ENCODE measurements at places on chromosomes 4 and X.
A peak's percentile ranks its signal among the peaks of the same experiment; 100 is the strongest.

GRCh38 chr4:43776371-43776770, 672.2 kb downstream of the KCTD8 start:
- no peak for DNase-seq

DNA sequence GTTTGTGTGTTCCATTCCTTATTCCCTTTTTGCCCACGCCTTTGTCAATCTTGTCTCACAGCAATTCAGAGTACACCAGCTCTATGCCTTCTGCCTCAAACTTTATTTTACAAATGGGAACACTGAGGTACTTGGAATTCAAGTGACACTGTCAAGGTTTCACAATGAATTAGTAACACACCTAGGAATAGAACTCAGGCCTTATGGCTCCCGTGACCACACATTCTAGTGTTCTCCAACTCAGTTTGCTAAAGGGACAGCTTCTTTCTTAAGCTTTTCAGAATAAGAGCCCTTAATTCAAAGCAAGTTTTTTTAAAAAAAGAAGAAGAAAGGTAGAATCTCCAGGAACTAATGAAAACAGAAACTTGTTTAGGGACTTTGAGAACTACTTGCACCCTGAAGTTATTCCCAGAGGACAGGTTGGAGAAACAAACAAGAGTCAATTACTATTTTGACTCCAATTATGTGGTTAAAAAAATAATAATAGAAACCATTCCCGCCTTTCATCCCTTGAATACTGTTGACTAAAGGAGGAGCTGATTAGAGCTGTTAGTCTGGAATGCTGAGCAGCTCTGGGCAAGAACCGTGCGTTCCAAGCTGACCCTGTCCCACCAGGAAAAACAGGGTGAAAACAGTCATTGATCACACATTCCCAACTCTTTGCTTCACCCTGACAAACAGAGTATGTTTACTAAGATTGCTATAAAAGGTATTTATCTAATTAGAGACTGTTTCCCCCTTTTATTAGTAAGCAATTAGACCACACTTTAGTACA, 408.8 kb upstream of the CNKSR2 start:
- no peak for DNase-seq

GRCh38 chrX:64571011-64571410, 175.8 kb upstream of the MTMR8 start:
- no peak for DNase-seq

GRCh38 chrX:54427837-54428424, 12.3 kb upstream of the TSR2 start:
- no peak for DNase-seq

DNA sequence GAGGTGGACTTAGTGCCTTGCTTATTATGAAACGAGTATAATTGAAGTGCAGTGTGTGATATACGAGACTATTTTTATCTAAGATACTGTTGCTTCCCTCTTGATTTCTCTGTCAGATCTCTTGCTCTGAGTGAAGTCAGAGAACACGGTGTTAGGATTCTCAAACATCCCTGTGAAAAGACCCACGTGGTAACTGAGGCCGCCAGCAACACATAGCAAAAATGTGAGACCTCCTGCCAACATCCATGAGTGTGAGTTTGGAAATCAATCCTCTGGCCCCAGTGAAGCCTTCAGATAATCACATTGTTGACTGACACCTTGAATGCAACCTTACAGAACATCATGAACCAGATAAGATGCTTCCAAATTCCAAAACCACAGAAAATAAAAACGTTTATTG, 954.4 kb downstream of the FAT4 start:
- DNase-seq, result no peak

- DNase-seq, result no peak
These were observed 30.8 kb downstream of the SLITRK2 start for GRCh38 chrX:145848448-145848847.

DNA sequence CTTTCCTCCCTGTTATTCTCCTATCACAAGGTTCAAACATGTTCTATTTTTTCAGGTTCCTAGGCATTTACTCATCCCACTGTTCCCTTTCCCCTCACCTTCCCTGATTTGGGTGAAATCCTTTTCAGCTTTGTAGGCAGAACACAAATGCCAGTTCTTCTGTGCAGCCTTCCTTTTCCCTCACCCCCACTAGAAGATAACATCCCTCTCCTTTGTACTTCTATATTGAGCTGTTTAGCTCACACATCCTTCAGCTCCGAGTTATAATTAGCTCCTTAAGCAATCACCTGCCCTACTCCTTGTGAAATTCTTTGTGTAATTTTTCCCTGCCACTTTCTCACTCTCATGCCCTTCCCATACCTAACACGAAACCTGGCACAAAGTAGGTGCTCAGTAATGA, 240.9 kb downstream of the AR start:
- DNase-seq, result no peak

DNA sequence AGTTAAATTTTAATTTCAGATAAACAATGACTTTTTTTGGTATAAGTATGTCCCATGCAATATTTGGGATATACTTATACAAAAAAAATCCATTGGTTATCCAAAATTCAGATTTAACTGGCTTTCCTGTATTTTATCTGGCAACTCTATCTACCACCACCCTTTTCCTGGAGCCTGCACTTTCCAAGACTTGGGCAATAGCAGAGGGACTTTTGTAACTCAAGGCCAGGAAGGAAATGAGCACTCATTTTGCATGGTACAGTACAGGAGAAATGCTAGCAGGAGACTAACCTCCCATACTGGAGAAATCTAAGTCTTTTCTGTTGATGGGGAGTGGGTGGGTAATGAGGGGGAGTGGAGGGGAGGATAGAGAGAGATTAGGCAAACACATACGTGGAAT, 37.7 kb upstream of the PLAC1 start:
- DNase-seq, result no peak

- no peak for DNase-seq
These were observed 127.4 kb downstream of the SLC39A8 start for GRCh38 chr4:102217775-102218355.

DNA sequence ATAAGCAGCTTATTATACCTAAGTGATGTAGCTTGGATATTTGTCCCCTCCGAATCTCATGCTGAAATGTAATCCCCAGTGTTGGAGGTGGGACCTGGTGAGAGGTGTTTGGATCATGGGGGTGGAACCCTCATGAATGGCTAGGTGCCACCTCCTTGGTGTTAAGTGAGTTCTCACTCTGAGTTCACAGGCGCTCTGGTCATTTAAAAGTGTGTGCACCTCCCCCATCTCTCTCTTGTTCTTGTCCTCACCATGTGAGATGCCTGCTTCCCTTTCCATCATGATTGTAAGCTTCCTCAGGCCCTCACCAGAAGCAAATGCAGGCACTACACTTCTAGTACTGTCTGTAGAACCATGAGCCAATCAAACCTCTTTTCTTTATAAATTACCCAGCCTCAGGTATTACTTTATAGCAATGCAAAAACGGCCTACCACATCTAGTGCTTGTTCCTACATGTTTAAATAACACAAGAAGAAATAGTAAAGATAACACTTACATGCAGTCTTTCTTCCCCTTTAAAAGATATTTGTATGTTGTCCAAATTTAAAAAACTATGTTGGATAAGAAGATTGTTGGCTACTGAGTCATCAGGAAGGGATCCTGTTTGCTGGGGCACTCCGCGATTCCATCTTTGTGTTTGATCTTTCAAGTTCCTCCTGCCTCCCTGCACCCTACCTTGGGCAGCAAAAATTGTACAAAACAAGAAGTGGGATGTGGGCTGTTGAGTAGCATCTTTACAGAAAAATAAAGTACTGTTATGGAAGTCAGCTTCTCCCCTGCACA, 29.7 kb downstream of the PPP1R2C start:
- no peak for DNase-seq

GRCh38 chr4:147799986-147800555, 68.2 kb downstream of the ARHGAP10 start:
- no peak for DNase-seq

DNA sequence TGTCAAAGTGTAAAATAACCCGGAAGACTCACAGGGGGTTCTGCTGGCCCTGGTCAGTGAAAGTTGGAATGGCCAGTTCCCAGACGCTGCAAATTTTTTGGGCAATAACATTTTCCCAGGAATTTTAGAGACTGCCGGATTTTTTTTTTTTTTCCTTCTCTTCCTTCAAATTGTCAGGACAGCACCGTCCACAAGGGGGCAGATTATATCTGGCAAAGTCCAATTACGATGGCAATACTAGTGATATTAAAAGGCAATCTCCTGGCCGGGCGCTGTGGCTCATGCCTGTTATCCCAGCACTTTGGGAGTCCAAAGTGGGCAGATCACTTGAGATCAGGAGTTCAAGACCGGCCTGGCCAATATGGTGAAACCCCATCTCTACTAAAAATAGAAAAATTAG, 20.5 kb downstream of the SLC25A5 start:
- DNase-seq, result no peak

DNA sequence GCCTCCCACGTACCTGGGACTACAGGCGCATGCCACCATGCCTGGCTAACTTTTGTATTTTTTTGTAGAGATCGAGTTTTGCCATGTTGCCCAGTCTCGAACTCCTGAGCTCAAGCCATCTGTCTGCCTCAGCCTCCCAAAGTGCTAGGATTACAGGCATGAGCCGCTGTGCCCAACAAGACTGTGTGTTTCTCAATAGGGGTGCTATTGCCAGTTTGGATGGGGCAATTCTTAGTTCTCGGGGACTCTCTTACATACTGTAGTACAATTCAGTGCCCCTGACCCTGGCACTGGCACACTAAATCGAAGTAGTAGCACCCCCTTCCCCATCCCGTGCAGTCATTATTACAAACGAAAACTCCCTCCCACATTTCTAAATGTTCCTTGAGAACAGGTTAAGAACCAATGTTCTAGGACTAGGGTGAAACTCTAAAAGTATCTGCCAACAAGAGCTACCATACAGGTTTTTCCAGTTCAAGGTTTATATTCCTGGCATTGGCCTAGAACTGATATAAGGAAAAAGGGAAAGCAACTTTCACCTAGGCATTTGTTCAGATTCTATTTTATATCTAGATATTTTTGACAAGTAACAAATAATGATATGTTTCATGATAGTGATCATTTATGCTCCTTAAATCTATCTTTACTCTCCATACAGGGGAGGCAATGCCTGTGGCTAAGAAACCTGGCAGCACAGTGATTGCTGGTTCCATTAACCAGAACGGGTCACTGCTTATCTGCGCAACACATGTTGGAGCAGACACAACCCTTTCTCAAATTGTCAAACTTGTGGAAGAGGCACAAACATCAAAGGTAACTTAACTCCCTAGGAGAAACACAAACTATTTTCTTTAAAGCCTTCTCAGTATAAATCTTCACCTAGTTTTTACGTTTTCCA, 50.4 kb upstream of the PGAM4 start:
- no peak for DNase-seq

DNA sequence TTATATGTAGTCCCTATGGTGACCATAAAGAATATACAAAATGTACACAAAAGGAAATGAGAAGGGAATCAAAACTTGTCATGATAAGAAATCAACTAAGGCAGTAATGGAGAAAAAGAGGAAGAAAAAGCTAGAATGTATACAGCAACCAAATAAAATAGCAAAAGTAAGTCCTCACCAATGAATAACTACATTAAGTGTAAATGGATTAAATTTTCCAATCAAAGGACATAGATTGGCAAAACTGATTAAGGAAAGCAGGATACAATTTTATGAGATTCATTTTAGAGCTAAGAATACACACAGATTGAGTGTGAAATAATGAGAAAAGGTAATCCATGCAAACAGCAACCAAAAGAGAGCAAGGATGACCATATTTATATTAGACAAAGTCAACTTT, 157.4 kb downstream of the TET2 start:
- DNase-seq, result no peak

DNA sequence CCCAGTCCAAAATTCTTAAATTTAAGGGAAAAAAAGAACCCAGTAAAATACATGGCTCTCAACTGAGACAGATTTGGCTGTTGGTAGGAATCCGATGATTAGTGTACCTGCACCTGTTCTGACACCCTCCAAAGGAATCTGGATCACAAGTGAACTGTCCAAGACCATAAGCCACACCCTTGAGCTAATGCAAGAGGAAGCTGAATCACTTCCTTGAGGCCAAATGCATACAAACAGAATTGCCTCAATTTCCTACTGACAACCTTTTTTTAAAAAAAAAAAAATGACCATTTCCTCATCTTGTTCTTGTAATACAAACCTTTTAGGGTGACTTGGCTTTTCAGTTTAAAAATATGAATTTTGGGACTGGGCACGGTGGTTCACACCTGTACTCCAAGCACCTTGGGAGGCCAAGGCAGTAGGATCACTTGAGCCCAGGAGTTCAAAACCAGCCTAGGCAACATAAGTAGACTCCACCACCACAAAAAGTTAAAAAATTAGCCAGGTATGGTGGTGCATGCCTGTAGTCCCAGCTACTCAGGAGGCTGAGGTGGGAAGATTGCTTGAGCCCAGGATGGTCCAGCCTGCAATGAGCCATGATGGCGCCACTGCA, 10.7 kb upstream of the FBXL5 start:
- DNase-seq, result no peak

DNA sequence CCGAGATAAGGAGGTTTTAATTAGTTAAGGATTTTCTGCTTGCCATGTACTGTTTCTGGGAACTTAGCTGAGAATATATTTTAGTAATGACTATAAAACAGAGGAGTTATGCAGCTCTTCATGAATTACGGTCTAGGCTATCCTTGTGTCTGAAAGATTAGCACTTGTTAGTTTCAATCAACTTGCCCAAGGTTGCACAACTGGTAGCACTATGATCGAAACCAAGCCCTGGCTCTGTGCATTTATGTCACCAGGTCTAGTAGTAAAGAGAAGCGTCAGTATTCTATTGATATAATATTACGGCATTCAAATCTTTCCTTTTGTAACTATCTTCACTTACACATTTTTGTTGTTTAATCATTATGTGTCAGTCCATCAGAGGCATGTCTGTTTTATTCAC, 176.0 kb downstream of the TLL1 start:
- DNase-seq, result no peak

- no peak for DNase-seq
These were observed 10.9 kb downstream of the DLG3 start for GRCh38 chrX:70455366-70456202.

DNA sequence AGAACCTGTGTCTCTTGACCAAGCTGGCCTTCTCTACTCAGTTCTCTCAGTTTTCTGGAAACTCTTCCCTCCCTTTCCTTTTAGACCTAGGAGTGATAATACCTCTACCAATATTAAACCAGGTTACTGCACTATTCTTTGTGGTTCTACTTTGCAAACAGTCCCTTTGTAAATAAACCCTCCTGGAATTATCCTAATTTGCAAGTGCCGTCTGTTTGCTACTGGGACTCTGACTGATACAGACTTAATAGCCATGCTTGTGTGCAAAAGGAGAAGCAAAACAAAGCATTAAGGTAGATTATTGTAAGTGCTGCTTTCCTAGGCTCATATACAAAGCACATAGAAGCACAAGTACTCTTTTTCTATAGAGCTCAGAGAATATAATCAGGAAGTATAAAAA, 507.0 kb downstream of the INPP4B start:
- DNase-seq, result no peak

DNA sequence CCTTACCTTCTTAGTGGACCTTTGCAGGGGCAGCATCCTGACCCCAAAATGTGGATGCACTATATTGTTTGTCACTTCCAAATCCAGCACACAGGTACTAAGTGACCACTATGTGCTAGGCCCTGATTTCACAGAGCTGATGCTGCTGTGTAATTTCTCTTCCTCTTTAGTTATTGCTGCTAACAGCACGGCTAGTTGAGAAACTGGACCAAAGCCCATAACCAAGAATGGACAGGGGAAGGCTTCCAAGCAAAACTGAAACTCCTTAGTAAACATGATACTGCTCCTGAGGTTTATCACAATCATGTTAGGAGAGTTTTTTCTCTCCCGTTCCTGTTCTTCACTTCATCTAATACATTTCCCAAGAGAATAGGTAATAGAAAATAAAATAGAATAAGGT, 172.9 kb upstream of the TTC29 start:
- DNase-seq, result peak; percentile 47

Data from tibial artery (tissue), 4 donors.